Right forelimb (tissue), 1 donor: ENCODE measurements at places on chromosomes 1 and 21.

GRCh38 chr21:40931197-40931596, 84.2 kb upstream of the DSCAM start:
- DNase-seq, result no peak

DNA sequence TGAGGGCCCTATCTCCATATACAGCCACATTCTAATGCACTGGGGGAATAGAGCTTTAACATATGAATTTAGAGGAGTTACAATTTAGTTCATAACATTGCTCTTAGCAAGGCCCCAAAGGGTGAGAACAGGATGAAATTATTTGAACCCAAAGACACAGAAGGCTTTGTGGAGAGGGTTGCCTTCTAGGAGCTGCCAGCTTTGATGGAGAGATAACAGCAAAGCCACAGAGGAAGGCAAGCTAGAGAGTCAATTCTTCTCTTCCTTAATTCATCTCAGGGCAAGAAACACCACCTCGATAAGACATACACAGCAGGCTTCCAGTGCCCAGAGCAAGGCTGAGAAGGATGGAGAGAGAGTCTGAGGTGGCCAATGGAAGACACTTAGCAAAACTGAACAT, 94.8 kb upstream of the TMPRSS15 start:
- DNase-seq, result no peak

DNA sequence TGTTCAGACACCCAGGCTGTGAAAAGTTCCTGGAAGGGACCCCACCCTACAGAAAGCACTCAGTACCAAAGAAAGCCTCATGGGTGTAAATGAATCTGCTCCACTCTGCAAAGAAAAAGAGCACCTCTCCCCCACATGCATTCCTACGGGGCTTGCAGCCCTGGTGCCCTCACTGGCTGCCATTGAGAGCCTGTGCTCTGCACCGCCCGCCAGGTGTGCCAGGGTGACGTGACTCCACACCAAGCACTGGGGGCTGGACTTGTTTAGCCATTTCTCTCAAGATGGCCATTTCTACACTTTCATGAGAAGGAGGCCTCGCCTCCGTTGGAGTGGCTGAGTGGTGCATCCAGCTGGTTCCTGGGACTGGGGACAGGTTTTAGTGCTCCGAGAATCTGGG, 380.5 kb upstream of the VAMP3 start:
- DNase-seq, result peak; percentile 21

- peak; percentile 86 for DNase-seq
Measured at GRCh38 chr1:39691383-39692151, at the start of gene HPCAL4. Gene HPCAL4, minus strand, starts transcription at chr1:39691433. Its CDS starts 6,830 bp downstream, at chr1:39684603.

GRCh38 chr1:93988634-93989350, 79.6 kb upstream of the GCLM start:
- DNase-seq, result no peak

DNA sequence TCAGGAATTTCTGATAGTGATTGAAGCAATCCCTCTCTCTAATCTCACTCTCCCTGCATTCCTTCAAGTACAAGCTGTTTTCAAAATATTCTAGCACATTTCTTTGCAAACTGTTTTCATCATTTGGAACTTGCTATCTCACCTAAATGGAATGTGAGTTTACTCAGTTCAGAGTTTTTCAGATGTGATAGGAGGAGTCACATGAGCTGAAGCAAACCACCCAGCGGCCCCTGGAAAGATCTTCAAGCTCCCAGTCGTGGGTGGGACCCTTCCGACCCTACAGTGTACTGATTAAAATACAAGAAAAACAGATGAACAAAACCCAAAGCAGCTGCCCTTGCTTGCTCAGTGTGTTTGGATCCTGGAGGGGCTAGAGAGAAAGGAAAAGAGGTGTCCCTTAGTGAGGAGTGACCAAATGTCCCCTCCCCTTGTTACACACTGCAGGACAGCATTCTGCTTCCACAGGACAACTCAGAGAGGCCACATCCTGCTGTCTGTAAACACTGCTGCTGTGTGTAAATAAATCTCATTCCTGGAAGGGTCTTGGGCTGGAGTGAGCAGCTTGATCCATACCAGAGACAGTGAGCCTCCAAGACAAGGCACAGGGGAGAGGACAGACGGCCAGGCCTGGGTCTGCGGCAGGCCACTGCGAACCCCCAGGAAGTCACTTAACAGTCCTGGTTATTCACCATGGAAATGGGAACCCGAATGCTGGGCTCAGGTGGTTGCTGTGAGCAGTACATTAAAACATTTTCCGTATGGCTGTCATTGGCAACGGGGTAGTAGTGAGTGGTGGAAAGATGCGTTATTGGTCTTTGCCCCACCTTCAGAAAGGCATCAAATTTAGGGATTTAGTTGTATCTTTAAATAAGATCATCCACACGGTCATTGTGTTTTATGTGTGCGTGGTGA, 229.2 kb downstream of the RHOU start:
- DNase-seq, result peak; percentile 61

- DNase-seq, result no peak
Measured at GRCh38 chr1:234437423-234438171, 41.4 kb downstream of the TARBP1 start.

DNA sequence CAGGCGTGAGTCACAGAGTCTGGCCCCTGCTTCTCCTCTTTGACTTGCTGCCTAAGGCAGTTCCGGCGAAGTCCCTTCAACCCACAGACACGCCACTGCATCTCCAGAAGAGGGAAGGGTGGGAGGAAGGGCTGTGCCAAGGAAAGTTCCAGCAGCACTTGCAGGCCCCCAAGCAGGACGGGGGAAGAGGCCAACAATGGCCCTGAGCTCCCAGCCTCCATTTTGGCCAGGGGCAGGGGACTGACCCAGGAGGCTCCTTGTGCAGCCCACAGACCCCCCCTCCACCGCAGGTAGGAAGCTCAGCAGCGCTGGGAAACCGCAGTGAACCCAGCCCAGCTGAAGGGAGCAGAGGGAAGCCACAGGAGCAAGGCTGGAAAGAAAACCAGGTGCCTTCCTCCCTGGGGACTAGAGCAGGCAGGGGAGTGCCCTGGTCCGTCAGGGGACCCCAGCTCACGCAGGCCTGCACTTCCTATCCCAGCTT, 35.4 kb downstream of the ACOT7 start:
- no peak for DNase-seq

- no peak for DNase-seq
Measured at GRCh38 chr1:215845234-215845891, 278.3 kb downstream of the KCTD3 start.

DNA sequence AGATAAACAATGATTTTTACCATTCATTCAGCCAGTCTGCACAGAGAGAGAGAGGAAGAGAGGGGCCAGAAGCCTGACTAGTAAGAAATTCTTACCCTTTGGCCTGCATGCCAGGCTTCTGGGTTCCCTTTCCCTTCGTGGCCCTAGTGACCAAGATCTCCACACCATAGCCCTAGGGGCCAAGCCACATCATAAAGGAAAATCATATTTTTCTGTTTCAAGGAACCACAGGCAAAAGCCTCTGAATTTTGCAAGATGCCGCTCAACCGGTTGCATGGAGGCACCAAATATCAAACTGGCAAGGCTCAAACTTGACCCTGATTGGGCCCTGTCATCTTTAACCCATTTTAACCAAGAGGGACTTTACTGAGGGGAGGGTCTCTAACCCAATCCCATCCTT, 103.1 kb upstream of the SOX13 start:
- no peak for DNase-seq

GRCh38 chr1:104921525-104921924, 1171.8 kb downstream of the AMY1C start:
- no peak for DNase-seq

- DNase-seq, result peak; percentile 46
Measured at GRCh38 chr21:42621819-42622177, 31.6 kb upstream of the PDE9A start.

DNA sequence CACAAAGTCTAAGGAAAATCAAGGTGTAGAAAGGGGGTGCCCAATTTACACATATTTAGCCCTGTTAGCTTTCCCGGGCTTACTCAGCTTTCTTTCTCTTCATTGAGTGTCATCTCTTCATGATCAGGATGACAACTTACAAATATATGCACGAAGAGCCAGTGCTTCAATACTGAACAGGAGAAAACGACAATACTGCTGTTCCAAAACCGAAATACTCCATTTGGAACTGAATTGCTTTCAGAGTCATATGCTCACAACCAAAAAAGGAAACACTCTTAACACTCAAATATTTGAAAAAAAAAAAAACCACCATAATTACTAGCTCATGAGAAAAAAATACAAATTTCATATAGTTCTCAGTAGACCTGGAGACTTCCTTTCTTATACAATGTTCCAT, 272.1 kb upstream of the DUSP10 start:
- DNase-seq, result no peak

DNA sequence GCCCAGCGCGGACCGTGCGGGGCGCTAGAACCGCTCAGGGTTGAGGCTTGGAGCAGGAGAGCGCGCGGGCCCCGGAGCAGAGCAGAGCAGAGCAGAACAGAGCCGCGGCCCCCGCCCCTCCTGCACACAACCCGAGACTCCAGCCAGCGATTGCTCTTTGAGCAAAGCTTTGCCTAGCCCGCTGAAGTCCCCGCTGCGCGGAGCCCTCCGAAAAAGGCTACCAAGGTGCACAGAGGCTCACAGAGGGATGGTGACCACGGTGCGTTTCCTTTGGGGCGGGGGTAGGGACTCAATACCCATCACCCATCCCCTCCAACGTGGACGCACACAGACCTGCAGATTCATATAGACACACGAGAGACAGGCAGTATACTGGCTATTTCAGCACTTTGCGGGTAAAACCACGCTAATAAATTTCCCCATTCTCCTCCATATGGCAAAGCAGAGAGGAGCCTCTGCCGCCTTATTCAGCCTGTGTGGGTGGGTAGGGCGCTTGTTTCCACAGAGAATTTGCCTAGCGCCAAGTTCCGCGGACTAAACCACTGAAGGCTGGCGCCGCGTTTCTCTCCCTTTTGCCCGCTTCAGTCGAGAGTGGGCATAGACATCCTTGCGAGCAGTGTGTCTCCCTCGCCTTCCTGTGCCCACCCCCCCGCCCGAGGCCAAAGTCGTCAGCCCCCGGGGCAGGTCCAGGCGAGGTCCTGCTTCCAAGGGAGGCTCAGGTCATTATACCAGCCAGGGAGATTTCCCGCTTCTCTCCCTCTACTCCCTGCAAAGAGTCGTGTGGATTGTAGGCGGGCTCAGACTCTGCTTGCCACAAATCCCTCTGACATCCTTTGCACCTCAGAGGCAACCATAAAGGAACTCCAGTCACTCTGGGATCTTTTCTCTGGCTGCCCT, 8.5 kb downstream of the HLX start:
- DNase-seq, result peak; percentile 78

GRCh38 chr1:5385096-5385799, 607.0 kb downstream of the NPHP4 start:
- no peak for DNase-seq

GRCh38 chr1:220454155-220454777, 73.7 kb upstream of the MARK1 start:
- DNase-seq, result no peak

GRCh38 chr1:35929730-35930592, 944 bp upstream of the AGO3 start:
- DNase-seq, result peak; percentile 73

GRCh38 chr1:5798151-5798730, 194.0 kb downstream of the NPHP4 start:
- DNase-seq, result no peak

- no peak for DNase-seq
Measured at GRCh38 chr1:164565357-164565756, 6.4 kb downstream of the PBX1 start.

- DNase-seq, result no peak
Measured at GRCh38 chr1:186974774-186975181, 146.0 kb downstream of the PLA2G4A start.

DNA sequence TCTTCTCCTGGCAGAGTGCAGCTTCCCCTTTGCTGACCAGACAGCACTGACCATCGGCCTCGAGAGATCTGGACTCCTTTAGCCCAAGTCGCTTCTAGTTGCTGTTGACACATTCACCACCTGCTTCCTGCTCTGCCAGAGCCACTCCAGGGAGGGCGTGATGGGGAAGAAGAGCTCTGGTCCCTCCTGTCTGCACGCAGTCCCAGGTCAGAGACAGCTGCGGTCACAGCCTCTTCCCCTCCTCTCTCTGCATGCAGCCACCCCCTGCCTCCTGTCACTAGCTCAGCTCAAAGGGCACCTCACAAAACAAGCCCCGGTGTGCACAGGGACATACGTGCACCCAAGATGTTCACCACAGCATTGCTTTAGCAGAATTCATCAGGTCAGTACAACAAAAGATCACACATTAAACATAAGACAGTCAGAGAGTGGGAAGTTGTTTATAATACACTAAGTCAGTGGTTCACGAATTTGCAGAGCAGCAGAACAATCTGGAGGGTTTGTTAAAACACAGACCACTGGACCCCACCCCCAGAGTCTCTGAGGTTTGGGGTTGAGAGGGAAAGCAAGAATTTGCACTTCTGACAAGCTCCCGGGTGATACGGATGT, 132.9 kb downstream of the SYF2 start:
- DNase-seq, result no peak

DNA sequence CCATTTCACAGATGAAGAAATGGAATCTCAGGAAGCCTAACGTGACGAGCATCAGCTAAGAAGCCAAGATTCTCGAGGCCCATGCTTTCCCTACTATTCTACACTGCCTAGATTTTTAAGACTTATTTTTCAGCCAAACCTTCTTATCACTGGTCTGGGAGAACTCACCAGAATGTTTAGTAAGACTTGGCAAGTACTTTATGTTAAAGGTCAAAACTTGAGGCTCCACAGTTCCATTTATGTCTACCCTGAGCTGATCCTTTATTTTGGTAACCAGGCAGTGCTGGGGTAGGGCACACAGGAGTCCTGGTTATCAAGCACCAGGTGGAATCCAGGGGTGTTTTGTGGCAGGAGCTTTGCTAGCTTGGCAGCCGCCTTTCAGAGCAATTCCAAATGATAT, 16.8 kb downstream of the PLXNA2 start:
- DNase-seq, result no peak

GRCh38 chr1:91604632-91605031, 104.0 kb downstream of the CDC7 start:
- no peak for DNase-seq

DNA sequence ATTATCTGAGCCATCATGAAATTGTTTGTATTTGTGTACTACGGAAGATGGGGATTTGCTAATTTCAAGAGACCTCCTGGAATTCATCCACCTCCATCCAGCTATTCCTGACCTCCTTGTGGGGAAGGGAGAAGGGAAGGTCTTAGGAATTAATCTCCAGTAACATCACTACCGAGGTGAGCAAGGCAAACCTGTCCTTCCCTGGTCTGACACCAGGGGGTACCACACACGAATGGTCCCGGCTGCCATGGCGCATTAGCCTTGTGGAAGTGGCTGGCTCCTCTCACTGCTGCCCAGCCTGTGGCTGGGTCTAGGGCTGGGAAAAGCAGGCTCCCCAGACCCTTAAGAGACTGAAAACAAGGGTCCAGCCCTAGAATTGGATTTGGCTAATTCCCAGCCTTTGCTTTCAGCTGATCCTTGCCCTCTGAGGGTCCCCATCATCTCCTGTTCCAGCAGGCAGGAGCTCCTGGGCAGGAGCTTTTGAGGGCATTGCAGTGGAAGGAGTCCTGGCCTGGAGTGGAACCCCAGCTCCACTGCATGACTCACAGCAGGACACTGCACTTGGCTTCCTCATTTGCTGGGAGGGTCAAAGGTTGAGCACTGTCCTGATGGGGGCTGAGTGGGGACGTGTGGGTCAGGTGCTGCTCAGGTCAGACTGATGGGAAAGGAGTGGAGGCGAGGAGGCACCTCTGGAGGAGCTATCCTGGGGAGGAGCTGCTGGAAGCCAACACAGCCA, 34.8 kb downstream of the RIMS3 start:
- no peak for DNase-seq
